RWPE2 (cell line): ENCODE measurements at places on chromosomes 1 and 21.

- DNase-seq, result no peak
Measured at GRCh38 chr1:229203030-229203751, 67.7 kb upstream of the RAB4A start.

- DNase-seq, result no peak
Measured at GRCh38 chr1:245603311-245603865, 448.6 kb downstream of the KIF26B start.

- DNase-seq, result no peak
Measured at GRCh38 chr1:200934676-200935245, 40.1 kb downstream of the INAVA start.

- DNase-seq, result no peak
Measured at GRCh38 chr1:99766378-99766800, at the start of gene FRRS1. FRRS1 (minus strand) TSS chr1:99766635; CDS start chr1:99748768, 17,867 bp downstream.

GRCh38 chr1:116425987-116426386, 52.9 kb downstream of the ATP1A1 start:
- DNase-seq, result no peak

GRCh38 chr1:25550155-25550506, 6.7 kb downstream of the LDLRAP1 start:
- DNase-seq, result no peak

GRCh38 chr1:198967566-198967965, 328.7 kb downstream of the PTPRC start:
- DNase-seq, result no peak

GRCh38 chr1:167697667-167698141, 24.1 kb upstream of the MPZL1 start:
- DNase-seq, result no peak

DNA sequence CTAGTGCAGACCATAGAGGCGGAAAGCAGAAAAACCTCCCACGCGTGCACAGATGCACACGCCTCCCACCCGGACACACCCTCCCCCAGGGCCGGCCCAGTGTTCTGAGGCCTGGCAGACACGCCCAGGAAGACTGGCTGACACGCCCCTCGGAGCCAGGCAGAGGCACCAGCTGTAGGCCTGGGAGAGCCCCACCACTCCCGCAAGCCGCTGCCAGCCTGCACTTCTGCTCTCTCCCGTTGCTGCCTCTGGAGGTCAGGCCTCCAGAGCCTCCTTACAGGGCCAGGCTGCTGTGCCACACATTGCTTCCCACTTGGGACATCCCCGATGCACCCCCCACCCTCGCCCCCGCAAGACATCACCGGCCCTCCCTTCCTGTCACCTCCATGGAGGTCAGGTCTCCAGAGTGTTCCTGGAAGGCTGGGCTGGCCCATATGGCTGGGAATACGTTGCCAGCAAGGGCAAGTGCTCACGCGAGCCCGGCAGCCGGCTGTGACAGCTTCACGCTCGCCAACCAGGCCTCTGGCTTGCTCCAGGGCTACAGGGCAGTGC, 40.4 kb downstream of the CASZ1 start:
- no peak for DNase-seq

DNA sequence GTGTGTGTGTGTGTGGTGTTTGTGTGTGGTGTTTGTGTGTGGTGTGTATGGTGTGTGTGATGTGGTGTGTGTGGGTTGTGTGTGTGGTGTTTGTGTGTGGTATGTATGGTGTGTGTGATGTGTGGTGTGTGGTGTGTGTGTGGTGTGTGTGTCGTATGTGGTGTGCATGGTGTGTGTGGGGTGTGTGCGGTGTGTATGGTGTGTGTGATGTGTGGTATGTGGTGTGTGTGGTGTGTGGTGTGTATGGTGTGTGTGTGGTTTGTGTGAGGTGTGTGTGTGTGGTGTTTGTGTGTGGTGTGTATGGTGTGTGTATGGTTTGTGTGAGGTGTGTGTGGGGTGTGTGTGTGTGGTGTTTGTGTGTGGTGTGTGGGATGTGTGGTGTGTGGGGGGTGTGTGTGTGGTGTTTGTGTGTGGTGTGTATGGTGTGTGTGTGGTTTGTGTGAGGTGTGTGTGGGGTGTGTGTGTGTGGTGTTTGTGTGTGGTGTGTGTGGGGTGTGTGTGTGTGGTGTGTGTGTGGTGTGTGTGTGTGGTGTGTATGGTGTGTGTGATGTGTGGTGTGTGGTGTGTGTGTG, 106.2 kb upstream of the ADAR start:
- no peak for DNase-seq

- DNase-seq, result no peak
Measured at GRCh38 chr21:25983745-25984144, 186.8 kb downstream of the APP start.

DNA sequence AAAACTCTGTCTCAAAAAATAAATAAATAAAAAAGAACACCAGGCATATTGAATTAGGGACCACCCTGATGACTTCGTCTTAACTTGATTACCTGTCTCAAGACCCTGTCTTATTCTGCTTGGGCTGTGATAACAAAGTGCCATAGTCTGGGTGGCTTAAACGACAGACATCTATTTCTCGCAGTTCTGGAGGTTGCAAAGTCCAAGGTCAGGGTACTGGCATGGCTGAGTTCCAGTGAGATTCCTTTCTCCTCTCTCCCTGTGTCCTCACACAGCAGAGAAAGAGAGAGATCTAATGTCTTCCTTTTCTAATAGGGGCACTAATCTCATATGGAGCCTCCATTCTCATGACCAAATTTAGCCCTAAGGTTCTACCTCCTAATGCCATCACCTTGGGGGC, 145.6 kb downstream of the HUNK start:
- DNase-seq, result no peak

DNA sequence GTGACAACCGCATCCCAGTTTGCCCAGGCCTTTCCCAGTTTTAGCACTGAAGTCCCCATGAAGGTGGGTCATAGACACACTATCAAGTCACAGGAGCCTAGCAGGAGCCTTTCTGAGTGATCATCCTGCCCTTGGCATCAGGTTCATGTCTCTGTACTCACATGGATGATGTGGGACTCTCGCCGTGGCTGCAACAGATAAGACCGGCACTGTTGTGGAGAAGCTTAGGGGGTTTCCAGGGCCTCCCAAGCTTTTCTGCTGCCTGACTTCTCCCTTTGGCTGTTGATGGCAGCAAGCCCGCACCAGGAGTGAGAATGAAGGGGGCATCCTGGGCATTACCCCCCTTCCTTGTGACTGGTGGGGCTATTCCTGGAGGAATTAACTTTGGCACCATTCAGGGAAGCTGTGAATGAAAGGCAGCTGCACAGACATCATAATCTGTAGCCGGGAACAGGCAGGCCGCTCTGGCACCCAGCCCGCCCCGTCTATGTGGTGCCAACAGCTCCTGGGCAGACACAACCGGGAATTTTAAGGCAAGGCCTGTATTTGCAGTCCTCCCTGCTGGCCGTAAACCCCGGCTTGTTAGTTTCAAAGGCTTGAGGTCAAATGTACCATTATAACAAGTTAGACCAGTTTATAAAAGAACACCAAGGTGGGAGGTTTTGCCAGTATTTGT, 148.6 kb downstream of the HUNK start:
- DNase-seq, result no peak

GRCh38 chr1:111618081-111618480, 1.5 kb upstream of the RAP1A start:
- no peak for DNase-seq
